ENCODE measurements at places on chromosomes 3 and 15. TPM values are rescaled to one million over a fixed set of nuclear protein-coding genes. Genes with fewer than 3 reads are reported as not detected.
A peak's percentile ranks its signal among the peaks of the same experiment; 100 is the strongest.

Gene IL20RB
- 1.5 TPM for total RNA-seq

Gene OSTN
- not detected for total RNA-seq

Gene ZNF660
- 0.30 TPM for total RNA-seq

Gene HTR3E
- total RNA-seq, result not detected

Gene CHRM5
- total RNA-seq, result not detected

Gene FAM3D
- not detected for total RNA-seq

Gene GPR62
- not detected for total RNA-seq

Gene CLDN16
- not detected for total RNA-seq

Gene C3orf52
- 13.0 TPM for total RNA-seq

Gene RASSF1
- 68.3 TPM for total RNA-seq

DNA sequence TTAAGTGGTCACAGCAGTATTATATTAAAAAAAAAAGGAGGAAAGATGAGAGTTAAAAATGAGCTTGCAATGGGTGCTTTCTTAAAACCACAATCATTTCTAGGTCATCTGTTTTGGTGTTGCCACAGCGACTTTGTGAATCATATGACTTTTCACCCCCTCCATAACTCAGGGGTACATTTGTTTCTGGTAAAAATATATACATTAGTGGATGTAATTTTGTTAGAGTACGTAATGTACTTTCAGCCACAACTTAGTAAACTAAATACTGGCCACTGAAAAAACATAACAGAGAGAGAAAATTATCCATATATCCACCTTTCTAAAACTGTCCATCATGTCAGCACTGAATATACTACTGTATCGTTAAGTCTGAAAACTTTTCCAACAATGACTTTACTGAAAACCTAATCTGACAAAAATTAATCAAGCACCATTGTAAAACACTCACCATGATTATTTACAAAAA lies 3.4 kb downstream of the ANKRD28 start:
- DNase-seq, result peak; percentile 80

DNA sequence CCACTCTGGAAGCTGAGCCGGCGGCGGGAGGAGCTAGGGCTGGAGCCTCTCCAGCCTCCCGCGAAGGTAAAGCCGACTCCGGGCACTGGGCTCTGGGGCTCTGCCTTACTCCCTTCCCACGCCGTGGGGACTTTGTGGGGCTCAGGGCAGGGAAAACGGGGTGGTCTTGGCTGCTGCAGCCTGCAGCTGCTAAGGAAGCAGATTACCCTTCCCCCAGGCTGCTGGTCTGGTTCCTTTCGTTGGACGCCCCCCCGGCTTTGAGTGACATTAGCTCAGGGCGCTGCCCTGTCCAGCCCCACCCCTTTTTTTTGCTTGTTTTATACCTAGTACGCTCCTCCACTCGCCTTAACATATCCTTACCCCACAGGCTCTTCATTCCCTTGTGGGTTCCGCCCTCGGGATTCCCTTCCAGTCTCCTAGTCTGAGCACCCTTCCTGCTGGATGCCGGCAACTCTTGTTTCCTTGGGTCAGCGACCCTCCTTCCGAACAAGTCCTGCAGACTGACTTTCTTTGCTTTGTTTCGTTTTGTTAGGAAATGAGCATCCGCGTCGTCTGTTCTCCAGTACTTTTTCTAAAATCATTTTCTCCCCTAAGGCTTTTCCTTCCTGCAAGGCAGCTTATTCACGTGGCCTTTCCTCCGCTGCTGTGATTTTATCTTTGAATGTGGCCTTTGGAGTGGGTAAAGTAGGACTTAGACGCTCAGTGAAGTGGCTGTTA lies 551 bp downstream of the DNAJC13 start:
- DNase-seq, result peak; percentile 86

- DNase-seq, result no peak
These were observed 194.5 kb downstream of the RBMS3 start for GRCh38 chr3:29475305-29475840.

GRCh38 chr3:139808201-139808600 lies 126.8 kb upstream of the CLSTN2 start:
- no peak for DNase-seq

DNA sequence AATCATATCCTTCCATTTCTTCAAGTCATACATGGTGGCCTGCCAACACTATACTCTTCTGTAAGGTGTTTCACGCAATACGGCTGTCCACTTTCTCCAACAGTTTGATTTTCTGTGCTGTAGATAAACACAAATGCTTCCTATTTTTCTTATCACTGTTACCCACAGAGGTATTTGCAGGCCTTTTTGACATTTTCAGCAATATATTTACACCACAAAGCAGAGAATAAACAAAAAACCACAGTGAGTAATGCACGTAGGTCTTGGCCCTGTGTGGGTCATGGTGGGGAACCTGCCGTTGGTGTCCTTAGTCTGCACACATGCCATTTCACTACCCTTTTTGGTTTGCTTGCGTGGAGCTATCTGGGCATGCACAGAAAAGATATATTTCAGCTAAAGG lies 59.5 kb downstream of the LRRC28 start:
- no peak for DNase-seq

DNA sequence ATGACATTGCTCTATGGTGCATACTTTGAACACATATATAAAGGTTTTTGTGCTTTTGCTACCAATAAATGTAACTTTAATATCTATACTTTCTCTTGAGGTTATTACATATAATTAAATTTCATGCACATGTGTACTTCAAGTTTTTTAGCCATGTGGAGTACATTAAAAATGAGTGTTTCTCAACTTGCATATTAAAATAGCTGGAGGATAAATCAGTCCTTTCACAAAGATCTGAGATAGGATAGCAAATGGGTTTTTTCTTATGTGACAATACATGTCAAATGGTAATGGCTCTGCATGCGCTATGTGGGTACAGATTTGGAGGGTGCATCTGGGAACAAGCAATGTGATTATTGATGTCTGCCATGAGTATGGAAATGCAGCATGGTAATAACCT lies 48.7 kb upstream of the COL6A6 start:
- DNase-seq, result peak; percentile 6

GRCh38 chr3:159922861-159923312 lies 65.7 kb upstream of the IL12A start:
- no peak for DNase-seq

GRCh38 chr3:52524258-52524751 lies 9.4 kb downstream of the NT5DC2 start:
- no peak for DNase-seq

DNA sequence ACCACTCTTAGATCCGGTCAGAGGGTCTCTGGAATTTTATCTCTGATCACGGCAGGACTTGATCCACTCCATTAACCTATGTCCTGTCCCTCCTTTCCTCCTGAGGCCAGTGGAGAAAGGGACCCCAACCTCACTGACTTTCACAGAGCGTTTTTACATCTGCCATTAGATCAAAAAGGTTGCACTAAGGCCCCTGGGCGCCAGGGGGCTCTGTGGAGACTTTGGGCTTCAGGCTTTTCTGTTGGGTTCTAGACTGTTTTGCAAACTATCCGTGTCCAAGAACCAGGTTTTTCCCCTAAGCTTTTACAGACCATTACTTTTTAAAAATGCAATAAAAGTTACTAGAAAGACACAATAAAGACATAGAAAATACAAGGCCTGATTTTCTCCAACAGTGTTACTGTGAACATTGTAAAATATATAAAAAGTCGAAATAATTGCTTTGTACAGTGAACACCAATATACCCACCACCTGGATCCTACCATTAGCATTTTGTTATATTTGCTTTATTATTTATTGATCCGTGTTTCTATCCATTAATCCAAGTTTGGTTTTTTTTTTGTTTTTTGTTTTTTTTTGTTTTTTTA lies 159.7 kb downstream of the POLR2M start:
- DNase-seq, result peak; percentile 89

DNA sequence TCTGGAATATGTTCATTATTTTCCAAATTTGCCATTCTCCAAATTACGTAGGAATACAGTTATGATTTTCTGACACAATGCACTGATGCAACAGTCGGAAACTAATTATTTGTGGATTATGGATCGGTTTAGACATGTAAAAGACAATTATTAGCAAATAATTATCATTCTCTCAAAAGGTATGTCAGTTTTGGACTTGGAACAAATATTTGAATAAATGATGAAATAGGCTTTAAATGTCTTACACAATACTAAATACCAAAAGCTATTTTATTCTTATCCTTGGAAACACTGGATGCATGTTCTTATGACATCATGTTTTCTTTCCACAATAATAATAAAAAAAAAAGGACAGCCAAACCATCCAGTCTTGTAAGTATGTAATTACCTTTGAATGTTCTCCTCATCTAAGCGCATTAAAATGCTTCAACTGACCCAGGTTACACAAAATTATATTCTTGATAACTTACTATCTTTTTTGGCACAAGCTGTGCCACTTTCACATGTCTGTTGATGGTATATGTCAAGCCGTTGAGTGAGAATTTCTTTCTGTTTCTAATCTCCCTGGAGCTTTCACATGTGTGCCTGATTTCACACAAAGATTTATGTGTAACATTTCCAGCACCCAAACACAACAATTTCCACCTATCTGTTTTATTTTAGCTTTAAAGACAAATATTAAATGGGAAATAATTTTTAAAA lies 238.5 kb upstream of the ZNF385D start:
- DNase-seq, result no peak
